ENCODE measurements at places on chromosomes 3 and 15.

- no peak for DNase-seq
These were observed 174.9 kb upstream of the SEMA6D start for GRCh38 chr15:47542312-47542989.

- DNase-seq: no peak
These were observed 402.8 kb upstream of the RARB start for GRCh38 chr3:25025236-25025635.

DNA sequence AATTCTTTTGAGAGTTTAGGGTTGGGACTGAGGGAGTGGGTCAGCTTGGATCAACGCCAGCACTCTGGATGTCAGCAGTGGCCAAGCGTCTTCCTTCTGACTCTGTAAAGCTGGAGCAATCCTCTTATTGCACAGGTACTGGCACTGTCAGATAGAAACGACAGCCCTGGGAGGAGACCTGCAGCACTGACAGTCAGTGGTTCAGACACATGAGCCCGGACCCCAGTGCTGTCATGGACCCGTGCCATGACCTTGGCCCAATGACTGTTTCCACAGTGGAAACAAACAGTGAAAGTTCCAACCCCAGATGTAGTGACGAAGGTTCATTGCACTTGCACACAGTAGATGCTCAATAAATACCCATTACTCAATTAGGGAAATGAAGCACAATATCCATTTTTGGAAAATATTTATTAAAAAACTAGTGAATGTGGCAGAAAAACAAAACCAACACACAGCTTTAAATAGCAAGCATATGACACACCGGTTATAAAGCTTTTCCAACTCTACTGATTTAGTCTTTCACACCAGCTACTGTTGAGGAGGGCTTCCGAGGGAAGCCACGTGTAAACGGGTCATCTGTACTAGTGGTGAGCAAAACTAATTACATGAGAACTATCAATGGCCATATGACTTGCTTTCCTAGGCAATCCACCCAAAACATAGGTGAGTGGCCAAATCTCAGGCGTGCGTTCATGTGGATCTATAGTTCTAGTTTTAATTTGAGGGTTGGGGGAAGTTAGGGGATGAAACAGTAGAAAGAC is 22.1 kb downstream of the SIAH2 start:
- DNase-seq: no peak

- no peak for DNase-seq
These were observed 35.0 kb downstream of the CTSH start for GRCh38 chr15:78909791-78910228.

Data from LNCaP clone FGC (cell line).